NCI-H1417 (cell line): ENCODE measurements at places on chromosomes 2 and 18.

DNA sequence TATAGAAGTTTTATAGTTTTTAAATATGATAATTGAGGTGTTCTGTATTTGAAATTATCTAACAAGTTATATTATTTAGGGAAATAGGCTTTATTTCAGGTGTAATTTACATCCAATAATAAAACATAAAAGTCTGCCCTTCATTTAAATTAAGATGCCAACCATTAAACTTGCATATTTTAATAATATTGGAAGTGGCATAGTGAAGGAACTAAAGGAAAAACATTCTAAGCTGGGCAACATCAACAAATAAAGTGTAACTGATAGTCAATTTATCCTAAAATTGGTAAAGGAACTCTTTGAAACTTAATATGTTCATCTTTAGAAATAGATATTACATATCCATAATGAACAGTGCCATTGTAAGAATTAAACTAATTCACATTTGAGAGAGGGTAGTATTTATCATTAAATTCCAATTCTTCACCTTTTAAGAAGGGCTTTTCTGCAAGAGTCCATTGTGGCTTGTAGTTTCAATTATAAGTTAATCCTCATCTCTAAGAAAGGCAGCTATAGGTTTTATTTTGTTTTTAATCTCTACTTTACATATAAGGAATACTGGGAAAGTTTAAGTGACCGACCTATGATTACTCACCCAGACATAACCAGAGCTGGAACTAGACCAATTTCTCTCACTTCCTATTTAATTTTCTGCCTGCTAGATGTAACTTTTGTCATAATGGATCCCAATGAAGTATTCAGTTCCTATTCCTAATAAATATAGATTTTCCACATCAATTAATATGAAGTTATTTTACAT, 401.6 kb downstream of the XIRP2 start:
- DNase-seq: no peak

DNA sequence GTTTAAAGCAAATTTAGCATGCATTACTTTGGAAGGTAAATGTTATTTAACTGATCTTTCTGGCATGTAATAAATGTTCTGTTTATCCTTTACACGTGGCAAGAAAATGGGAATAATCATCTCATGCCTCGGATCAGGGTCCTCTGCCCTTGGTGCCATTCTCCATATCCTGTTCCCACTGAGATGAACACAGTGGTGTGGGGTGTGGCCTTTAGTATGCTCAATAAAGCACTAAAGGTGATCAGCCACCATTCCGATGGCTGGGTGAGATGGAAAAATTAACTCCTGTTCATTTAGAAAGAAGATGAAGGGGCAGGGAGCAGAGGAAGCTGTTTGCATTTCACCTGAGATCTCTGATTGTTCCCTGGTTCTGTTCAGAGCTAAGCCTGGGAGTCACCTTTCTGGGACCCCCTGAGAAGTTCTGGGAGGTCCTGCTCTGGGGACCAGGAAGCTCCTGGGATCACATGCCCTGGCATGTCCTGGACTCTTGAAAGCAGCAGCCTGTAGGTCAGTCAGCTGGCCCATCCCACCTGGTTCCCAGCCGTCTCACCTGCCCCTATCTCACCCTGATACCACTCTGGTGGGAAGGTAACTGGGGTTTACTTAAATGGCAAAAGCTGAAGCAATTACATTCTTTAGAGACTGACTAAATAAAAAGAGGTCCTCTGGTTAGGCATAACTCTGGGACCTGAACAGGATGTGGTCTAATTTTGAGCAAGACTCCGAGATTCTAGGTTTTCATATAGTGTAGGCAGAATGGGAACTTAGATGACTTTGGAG, 288.9 kb upstream of the EPAS1 start:
- DNase-seq: no peak

- DNase-seq: no peak
These were observed 86.5 kb upstream of the SEC11C start for GRCh38 chr18:59052965-59053820.

DNA sequence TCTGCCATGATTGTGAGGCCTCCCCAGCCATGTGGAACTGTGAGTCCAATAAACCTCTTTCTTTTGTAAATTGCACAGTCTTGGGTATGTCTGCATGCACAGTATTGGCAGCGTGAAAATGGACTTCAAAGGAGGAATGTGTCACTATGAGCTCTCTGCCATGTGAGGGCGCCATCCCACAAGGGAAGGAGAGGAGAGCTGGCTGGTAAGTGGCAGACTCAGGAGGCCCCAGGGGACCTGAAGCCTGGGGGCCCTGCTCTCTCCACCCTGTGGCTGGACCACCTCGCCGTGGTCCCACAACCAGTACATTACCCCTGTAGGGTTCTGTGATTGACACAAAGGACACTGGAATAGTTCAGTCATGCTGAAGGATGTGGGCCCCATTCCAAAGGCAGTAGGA, 122.1 kb downstream of the RPIA start:
- DNase-seq: no peak

DNA sequence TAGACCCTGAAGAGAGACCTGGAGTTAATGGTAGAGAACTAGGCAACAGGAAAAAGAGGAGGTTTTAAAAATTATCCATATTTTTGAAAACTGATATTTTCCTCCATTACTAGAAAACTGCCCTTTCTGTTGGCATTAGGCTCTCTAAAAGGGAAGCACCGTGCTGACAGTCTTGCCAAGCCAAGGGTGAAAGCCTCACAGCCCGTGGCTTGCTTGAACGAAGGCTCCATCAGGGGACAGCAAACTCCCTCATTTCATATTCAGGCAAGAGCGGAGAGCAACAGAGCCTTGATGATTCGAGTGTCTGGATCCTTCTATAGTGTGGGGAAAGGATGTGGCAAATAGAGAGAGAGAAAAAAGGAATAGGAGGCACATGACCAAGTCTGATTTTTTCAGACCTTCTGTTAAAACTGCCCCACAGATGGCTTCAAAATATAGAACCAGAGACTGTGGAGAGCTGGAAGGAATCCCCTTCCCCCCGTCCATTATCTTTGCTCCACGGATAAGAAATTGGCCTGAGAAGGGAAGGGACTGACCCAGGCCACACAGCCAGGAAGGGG, 67.0 kb downstream of the CACNB4 start:
- DNase-seq: no peak

GRCh38 chr2:19736191-19736831, 165.5 kb downstream of the TTC32 start:
- DNase-seq: no peak

- DNase-seq: peak; percentile 86
These were observed 200.6 kb downstream of the PPP1R1C start for GRCh38 chr2:182186132-182186735.

DNA sequence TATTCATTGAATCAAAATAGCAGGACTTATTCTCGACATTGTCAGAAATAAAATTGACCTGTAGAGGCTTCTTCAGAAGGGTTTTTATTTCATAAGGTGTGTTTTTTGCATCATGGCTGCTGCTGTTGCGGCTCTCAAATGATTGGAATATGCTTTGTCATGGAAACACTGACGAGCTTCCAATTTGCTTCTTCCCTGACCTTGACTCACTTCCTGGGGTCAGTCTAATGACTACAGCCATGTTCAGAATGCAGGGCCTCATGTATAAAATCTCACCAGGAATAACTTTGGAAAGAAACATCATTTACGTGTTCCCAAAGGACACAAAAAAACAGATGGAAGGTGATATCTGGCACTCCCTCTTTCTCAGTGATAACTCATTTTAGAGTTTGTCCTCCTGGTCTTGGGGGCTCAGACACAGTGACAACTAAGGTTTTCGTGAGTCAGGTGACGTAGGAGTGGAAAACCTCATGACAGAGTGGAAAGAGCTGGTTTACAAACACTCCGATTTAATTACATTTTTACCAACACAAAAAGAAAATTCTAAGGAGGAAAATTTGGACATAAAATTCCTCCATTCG, 467.0 kb upstream of the RAB12 start:
- DNase-seq: no peak

DNA sequence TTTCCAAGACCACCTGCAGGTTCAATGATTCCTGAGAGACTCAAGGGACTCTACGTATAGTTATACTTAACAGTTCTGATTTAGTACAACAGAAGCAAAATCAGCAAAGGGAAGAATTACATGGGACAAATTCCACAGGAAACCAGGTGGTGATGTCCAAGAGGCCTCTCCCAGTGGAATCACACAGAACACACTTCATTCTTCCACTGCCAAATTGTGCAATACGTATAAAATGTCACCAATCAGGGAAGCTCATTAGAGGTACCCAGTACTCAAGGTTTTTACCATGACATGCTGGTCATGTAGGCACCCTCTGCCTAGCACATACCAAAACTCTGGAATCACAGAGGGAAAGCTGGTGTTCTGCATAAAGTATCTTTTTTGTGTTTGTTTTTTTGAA, 22.4 kb downstream of the CAPG start:
- no peak for DNase-seq

DNA sequence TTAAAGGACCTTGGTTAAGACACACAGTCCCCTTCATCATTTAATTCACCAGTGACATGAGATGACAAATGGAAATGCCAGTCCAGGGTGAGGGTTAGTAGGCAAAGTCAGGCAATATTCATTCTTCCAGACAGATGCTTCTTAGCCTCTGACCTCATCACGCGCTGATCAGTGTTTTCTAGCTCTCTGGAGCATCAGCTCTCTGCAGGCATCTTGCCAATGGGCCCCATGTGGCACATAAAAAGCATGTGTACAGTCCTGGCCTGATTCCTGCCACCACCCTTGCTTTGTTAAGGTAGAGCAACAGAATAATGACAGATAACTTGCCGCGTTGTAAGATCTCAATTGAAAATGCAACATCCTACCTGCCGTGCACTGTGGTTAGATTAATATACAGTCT, 20.3 kb upstream of the NPAS2 start:
- DNase-seq: no peak

GRCh38 chr2:68716604-68717304, 17.9 kb upstream of the ARHGAP25 start:
- DNase-seq: no peak

GRCh38 chr2:98516571-98516970, 71.9 kb downstream of the INPP4A start:
- DNase-seq: no peak

- no peak for DNase-seq
These were observed 105.7 kb upstream of the MGAT5 start for GRCh38 chr2:134148172-134148571.
